HL-60 (cell line): ENCODE measurements at places on chromosomes 2 and 18.
A peak's percentile ranks its signal among the peaks of the same experiment; 100 is the strongest.

DNA sequence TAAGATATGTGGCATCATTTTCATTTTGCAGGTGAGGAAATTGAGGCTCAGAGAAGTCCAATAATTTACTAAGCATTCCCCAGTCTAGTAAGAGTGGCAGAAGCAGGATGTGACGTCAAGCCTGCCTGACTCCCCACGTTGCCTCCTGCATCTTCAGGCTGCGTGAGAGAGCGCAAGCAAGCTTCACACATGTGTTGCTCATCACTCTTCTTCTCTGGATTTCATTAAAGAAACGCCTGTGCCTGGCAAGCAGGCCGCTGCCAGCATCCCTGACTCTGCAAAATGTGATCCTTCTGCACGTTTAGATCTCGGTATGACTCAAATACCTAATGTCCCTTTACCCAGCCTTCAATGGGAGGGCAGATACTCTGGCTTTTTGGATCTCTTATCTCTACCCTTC, 96.8 kb downstream of the PRKCE start:
- DNase-seq: no peak

- DNase-seq: no peak
Measured at GRCh38 chr18:4270016-4270415, 185.1 kb downstream of the DLGAP1 start.

GRCh38 chr2:110973262-110973661, 147.5 kb upstream of the BCL2L11 start:
- no peak for DNase-seq

- DNase-seq: no peak
Measured at GRCh38 chr2:26466662-26467310, 11.1 kb downstream of the OTOF start.

DNA sequence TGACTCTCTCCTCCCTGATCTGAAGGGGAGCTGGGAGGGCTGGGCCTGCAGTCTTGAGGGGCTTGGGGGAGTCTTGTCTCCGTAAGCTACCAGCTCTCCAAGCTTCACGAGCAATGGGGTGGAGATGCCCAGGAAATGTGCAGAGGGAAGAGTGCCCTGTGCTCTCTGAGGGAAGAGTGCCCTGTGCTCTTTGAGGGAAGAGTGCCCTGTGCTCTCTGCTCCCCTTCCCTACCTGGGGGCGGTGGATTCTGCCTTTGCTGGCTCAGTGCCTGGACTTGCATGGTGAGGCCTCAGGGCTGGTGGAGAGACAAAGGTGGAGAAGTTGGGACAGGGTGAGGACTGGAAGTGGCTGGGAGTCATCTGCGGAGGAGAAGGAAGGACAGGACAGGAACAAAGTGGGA, 72.7 kb downstream of the TWIST2 start:
- no peak for DNase-seq

- no peak for DNase-seq
Measured at GRCh38 chr2:182941121-182941722, 74.8 kb upstream of the FRZB start.

GRCh38 chr2:45652090-45653031, 886 bp downstream of the PRKCE start:
- no peak for DNase-seq

- DNase-seq: no peak
Measured at GRCh38 chr18:29012883-29013465, 836.0 kb upstream of the CDH2 start.

- DNase-seq: no peak
Measured at GRCh38 chr18:63234432-63234831, 85.1 kb downstream of the BCL2 start.

GRCh38 chr2:160010361-160011145, 51.9 kb downstream of the PLA2R1 start:
- no peak for DNase-seq

GRCh38 chr2:44974064-44974715, 32.7 kb downstream of the SIX3 start:
- no peak for DNase-seq

DNA sequence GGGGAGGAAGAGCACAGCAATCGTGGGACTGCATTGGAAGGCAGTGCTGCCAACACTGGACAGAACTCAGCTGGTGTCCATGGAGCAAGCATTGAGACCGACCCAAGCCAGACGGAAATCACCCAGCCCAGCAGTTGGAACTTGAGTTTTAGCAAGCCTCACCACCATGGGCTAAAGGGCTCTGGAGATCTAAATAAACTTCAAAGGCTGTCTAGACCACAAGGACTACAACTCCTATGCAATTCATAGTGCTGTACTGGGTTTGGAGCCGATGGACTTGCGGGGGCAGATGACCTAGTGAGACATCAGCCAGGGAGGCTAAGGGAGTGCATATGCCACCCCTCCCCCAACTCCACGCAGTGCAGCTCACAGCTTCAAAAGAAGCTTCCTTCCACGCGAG, 243.6 kb upstream of the SLC39A10 start:
- no peak for DNase-seq

- DNase-seq: no peak
Measured at GRCh38 chr2:126765395-126765794, 109.4 kb downstream of the GYPC start.

DNA sequence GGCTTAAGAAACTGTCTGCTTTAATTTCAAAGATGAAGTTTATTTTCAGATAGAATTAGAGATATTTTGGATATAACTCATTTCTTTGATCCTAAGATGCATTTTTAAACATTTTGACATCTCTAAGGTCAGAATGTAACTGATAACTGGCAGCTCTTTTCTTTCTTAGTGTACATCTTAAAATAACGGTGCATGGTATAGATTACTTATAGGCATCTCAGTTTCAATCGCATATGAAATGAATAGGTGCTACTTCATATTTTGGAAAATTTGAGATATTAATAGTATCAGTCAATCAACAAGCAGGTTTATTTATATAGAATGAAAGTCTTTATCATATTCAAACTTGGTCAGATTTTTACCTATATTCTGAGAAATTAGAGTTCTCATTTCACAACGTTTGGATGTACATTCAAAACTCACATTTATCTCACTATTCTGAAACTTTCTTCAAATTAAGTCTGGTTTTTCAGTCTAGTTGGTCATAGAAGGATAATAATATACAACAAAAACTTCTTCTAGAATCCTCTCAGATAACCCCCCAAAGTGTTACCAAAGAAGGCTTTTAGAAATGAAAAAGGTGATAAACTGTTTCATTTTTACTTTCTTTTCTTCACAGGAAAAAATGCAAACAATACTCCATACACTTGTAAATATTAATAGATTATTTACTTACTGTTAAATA, 122.8 kb upstream of the WDSUB1 start:
- no peak for DNase-seq

DNA sequence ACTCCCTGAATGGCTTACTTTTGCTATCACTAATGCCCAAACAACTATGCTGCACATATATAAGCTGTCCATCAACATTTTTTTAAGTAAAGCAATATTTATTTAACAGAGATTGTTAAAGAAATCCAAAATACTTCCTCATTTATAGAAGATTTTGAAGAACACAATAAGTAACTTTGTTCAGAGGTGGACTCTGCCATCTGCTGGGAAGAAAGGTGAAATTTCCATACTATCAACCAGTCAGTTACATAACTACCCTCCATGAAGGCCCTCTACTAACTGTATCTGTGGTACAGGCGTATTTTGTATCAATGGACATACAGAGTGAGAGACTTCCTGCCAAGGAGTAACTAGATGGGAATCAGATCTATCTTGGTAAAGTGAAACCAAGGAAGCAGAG, 106.0 kb downstream of the DTNB start:
- DNase-seq: peak; percentile 60

DNA sequence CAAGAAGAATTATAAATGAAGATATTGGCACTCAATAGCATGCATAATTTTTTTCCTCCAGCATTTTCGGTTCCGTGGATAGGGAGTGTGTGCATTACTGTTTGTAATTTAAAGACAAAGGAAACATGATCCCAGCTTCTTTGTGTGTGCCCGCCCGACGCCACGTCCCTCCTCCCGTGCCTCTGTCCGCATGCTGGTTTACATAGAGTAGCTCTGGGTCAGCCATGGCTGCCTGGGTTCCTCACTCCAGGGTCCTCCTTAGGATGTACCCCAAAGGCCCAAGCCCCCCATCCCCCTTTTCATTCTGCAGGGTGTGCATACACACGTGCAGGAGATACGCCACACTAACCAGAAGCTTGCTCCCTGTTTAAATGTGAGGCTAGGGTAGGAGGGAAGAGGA, 214.7 kb downstream of the KLHL29 start:
- no peak for DNase-seq

DNA sequence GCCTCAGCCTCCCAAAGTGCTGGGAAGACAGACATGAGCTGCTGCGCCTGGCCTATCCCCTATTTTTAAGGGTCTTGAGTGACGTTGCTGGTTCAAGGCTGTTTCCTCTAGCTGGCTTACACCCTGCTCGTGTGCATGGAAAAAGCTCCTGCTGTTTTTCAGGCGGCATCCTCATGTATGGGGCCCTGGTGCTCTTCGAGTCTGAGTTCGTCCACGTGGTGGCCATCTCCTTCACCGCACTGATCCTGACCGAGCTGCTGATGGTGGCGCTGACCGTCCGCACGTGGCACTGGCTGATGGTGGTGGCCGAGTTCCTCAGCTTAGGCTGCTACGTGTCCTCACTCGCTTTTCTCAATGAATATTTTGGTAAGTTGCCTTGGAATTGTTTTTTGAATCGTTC, 22.0 kb upstream of the NFATC1 start:
- no peak for DNase-seq

GRCh38 chr2:186346216-186346615, 139.8 kb upstream of the ZC3H15 start:
- DNase-seq: no peak

DNA sequence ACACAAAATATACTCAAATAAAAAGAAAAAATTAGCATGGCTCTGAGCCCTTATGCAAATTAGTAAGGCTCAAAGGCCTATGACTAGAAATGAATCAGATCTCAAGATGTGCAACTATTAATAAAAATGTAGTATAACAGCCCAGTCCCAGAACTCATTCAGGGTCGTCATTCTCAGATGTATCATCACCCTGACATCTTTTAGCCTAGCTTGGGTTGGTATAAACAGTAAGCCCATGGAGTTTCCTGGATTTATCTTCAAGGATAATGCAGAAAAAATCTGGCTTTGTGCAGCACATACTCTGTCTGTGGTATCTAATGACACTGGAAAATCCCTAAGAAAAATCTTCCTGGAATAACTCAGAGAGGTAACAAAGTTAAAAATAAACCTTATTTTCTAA, 239.3 kb downstream of the ZNF385B start:
- DNase-seq: no peak

DNA sequence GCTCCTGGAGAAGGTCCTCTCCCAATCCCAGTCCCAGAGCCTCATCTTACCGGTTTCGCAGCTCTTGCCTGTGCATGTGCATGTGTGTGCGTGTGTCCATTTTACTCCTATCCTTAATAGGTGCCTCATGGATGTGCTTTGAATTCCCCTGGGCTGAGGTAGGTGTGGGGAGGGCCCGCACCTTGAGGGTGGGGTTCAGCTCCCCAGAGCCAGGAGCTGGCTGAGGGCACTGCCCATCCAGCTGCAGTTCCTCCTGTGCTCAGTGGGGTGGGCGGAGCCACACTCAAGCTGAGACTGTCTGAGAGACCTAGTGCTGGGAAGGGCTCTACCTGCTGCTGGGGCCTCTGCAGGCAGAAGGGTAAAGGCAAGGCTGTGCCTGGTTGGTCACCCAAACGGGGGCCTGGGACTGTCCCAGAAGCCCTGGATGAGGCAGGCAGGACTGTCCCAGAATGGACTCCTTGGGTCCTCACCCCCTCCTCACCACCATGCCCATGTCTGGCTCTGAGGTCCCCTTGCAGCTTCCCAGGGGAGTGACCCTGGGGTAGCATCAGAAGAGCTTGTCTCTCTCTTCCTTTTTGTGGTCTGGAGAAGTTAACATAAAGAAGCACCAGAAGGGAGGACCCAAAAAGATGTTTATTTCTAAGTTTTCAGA, 8.9 kb downstream of the GDF7 start:
- DNase-seq: no peak
